ENCODE measurements at places on chromosomes 7 and 10.

GRCh38 chr7:20038676-20039075, 178.5 kb downstream of the MACC1 start:
- no peak for DNase-seq

- DNase-seq, result no peak
Measured at GRCh38 chr7:96697822-96698221, 11.8 kb downstream of the SEM1 start.

DNA sequence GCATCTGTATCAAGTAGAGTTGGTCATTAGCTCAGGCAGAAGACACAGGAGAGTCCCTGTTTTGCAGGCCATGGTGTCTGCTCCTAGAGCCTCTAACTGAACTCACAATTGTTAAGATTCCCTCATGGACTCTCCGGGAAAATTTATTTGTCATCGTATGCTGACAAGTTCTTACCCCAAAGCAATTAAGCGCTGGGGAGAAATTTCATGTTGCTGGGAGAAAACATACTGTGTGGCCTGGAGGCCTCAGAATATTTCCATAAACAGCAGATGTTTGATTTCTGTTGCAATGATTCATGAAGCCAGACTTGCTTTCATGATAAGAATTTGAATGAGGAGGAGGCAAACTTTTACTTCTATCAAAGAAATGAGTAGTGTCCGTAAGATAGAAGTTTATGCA, 583.2 kb downstream of the GATA3 start:
- DNase-seq, result no peak

- no peak for DNase-seq
Measured at GRCh38 chr10:97849687-97850402, at the start of gene GOLGA7B. TSS of gene GOLGA7B (plus strand) at chr10:97849843. CDS start at chr10:97850304, 461 bp downstream.

DNA sequence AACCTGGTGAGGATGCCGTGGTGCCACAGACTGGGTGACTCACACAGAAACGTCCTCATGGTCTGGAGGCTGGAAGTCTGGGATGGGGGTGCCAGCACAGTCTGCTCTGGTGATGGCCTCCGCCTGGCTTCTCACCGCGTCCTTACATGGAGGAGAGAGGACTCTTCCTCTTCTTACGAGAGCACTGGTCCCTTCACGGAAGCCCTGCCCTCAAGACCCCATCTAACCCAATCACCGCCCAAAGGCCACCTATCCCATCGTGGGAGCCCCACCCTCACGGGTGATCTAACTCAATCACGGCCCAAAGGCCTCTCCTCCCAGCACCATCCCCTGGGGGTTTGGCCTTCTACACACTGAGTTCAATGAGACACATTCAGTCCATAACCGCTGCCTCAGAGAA, 137.7 kb downstream of the PTPRN2 start:
- DNase-seq, result no peak

DNA sequence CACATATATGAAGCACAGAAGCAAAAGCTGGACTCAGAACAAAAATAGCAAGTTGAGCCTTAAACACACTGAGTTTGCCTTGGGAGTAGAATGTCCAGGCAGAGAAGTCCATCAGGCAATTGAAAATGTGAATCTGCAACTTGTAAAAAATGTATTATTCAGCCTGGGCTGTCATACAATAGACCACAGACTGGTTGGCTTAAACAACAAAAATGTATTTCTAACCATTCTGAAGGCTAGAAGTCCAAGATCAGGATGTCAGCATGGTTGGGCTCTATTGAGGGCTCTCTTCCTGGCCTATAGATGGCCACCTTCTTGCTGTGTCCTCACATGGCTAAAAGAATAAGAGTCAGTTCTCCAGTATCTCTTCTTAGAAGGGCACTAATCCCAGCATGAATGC, 76.5 kb upstream of the CAPZA2 start:
- no peak for DNase-seq

- no peak for DNase-seq
Measured at GRCh38 chr7:132065193-132065988, 509.0 kb upstream of the PODXL start.

- DNase-seq, result no peak
Measured at GRCh38 chr7:32142649-32143048, 72.4 kb upstream of the PDE1C start.

- DNase-seq, result no peak
Measured at GRCh38 chr10:88062385-88062784, 199.0 kb downstream of the PTEN start.

- DNase-seq, result no peak
Measured at GRCh38 chr10:110479710-110480109, 18.0 kb upstream of the DUSP5 start.

GRCh38 chr10:125060482-125060825, 99.9 kb downstream of the CTBP2 start:
- no peak for DNase-seq

GRCh38 chr7:2680792-2681490, 7.1 kb upstream of the AMZ1 start:
- no peak for DNase-seq

- no peak for DNase-seq
Measured at GRCh38 chr10:62691336-62691735, 113.2 kb upstream of the ADO start.

DNA sequence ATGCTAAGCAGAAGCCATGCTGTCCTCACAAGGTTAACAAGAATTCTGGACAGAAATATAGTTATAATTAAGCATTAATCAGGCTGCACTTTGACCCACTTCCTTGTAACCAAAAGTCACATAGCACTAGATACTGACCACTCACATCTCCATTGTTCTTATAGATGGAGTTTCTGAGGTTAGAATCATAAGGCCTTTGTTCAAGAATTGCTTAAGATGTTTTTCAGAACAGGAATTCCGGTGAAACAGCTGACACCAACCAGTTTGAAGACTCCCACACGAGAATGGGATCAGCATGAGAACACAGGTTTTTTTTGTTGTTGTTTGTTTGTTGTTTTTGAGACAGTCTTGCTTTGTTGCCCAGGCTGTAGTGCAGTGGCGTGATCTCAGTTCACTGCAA, 488.3 kb upstream of the NRP1 start:
- DNase-seq, result no peak

DNA sequence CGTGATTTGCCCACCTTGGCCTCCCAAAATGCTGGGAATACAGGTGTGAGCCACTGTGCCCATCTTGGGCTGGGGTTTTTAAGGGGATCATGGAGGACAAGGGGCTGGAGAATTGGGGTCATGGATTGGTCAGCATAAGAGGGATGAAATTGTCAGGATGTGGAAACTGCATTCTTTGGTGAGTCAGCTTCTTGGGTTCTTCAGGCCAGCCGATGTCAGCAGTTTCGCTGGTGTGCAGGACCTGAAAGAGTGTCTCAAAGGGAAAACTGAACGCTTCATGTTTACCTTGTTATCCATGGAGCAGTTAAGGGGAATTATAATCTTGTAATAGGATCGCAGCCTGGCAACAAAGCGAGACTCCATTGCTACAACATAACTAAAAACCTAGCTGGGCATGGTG, 13.0 kb downstream of the GALNT17 start:
- no peak for DNase-seq

- no peak for DNase-seq
Measured at GRCh38 chr7:132417103-132417906, 159.0 kb downstream of the PLXNA4 start.

GRCh38 chr7:158397885-158398284, 189.7 kb downstream of the PTPRN2 start:
- DNase-seq, result no peak

GRCh38 chr7:127252377-127252713, 396 bp downstream of the GRM8 start:
- DNase-seq, result no peak

- no peak for DNase-seq
Measured at GRCh38 chr7:21851559-21851967, 94.1 kb downstream of the CDCA7L start.

DNA sequence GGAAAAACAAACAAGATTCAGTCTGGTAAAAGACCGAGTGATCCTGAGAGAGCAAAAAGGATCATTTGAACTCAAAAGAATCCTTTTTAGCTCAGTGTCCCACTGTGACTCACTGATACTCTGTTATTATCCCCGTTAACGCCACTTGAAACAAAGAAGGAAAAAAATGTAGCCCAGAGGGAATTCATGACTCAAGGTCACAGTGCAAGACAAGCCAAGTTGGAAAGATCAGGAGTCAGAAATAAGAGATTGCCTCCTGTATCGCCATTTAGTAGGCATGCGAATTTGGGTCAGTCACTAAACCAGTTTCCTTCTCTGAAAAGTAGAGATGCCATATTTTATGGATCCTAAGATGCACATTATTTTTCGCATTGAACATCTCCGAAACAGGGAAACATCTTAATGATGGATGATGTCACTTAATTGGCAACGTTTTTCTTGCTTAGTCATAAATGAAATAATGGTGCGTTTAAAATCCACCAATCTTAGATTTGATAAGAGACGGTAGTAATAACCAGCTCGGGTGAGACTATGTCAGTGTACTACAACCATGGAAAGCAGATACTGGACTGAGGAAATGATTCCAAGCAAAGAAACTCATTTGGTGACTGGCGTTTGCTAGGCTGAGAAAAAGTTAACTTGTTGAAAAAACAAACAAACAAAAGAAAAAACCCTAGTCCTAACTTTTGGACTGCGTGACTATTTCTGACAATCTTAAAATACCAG, 502.0 kb upstream of the CELF2 start:
- DNase-seq, result no peak

- DNase-seq, result no peak
Measured at GRCh38 chr10:21534604-21535493, 817 bp downstream of the MLLT10 start.

GRCh38 chr10:69044546-69044945, 43.4 kb upstream of the SRGN start:
- no peak for DNase-seq

- DNase-seq, result peak; percentile 70
Measured at GRCh38 chr7:121395961-121396757, at the start of gene FAM3C. TSS of gene FAM3C (minus strand) at chr7:121396308. CDS start at chr7:121382969, 13,339 bp downstream.

DNA sequence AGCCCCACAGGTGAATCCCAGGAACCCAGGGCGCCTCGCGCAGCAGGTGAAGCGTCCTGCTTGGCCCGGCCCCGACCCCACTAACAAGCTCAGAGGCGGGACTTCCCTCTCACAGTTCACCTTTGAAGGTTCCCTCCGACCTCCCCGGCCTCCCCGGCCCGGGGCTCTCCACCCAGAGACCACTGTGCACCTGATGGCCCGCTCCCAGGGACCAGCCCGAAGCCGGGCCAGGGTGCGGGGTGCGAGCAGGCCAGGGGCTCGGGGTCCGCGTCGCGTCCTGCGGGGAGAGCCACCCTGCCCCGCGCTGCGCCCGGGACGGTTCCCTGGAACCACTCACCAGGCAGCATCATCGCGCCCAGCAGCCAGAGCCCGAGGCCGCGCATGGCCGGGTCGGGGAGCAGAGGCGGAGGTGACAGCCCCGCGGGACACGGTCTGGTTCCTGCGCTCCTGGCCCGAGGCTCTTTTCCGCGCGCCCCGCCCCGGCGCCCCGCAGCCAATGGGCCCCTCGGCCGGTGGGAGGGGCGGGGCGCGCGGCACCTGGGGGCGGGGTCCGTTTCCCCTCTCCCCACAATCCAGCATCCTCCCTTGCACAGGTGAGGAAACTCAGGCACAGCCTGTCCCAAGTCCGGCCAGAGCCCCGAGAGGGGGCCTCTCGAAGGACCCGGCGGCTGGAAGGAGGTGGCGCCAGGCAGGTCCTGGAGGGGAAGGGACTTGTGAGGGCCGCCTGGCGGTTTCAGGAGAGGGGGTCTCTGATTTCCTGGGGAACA, at the start of gene ADAM8:
ADAM8 (minus strand) TSS at position 434 of the 767 bp plus-strand sequence; CDS start at position 383, 51 bp downstream.
- no peak for DNase-seq

DNA sequence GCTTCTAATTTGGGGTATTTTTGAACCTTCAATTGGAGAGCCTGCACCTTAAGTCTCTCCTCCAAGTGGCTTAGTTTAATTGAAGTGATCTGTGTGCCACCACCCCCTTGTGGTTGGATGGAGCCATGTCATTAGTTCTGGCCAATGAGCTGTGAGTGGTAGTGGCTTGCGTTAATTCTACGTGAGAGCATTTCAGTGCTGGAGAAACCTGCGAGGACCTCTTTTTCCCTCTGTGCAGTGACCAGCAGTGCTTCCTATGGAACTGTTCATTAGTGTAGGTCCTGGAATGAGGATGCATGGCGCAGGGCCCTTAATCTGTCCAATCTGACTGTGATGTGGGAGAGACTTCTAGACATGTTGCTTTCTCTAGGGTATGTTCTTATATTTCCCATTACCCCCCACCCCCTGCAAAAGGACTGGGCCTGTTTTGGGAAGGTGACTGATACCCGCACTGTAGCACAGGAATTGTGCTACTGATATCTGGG, 3.8 kb downstream of the HILPDA start:
- DNase-seq, result no peak

DNA sequence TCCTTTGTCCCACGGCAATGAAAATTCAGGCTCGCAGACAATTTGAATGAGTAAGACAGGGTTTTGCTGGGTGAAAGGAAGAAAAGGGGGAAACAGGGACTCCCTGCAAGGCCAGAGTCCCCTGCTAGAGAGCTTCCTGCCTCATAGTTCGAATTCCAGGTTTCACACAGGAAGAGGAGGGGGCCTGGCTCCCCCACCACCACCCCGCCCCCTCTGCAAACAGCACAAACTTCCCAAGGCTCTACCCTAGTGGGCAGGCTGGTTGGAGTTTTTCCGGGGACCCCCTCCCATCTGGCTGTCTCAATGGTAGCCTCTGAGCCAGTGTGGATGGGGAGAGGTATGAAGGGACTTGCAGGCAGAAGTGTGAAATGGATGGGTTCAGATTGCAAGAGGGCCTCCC, 57.4 kb upstream of the NEBL start:
- DNase-seq, result no peak

GRCh38 chr10:127849921-127850320, 42.8 kb downstream of the CLRN3 start:
- no peak for DNase-seq

DNA sequence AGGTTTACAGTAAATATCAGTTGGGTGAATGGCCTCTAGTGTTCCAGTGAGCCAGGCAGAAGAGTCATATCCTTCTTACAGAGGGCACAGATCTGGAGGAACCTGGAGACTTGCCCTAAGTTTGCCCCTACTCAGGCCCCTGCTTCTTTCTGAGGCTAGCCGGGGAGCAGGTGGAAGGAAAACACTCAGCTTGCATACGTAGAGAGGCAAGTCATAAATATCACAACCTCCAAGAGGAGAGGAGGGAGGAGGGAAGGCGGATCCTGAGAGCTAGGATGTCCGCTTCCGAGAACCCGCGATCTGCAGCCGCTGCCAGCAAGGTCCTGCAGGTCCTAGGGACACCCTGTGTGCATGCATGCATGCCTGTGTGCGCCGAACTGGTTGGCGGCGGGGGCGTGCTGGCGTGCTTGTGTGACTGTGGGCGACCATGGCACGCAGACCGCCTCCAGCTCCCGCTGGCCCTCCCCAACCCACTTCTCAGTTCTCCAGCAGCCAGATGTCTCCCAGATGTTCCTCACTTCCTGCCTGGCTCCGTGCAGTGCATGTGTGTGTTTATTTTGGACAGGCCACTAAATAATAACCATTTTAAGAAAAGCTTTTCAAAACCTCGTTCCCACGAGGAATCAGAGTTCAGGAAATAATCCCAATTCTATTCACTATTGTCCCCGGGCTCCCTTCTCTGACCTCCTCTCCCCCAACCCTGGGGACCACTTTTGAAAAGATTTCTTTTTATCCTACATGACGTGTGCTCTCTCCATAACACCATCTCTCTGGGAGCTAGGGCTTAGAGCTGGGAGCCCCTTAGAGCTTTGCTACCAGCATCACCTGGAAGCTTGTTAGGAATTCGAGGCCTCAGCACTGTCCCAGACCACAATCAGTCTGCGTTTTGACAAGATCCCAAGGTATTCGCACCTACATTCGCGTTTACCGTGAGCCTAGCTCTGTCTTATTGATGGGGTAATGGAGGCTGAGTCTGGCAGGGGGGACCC, 32.4 kb downstream of the UNC5B start:
- DNase-seq, result no peak
